ENCODE measurements at places on chromosomes 3 and 15.

- no peak for DNase-seq
Measured at GRCh38 chr15:93305306-93305705, 216.3 kb upstream of the RGMA start.

- peak; percentile 20 for DNase-seq
Measured at GRCh38 chr15:92097474-92098178, 244.1 kb downstream of the SLCO3A1 start.

DNA sequence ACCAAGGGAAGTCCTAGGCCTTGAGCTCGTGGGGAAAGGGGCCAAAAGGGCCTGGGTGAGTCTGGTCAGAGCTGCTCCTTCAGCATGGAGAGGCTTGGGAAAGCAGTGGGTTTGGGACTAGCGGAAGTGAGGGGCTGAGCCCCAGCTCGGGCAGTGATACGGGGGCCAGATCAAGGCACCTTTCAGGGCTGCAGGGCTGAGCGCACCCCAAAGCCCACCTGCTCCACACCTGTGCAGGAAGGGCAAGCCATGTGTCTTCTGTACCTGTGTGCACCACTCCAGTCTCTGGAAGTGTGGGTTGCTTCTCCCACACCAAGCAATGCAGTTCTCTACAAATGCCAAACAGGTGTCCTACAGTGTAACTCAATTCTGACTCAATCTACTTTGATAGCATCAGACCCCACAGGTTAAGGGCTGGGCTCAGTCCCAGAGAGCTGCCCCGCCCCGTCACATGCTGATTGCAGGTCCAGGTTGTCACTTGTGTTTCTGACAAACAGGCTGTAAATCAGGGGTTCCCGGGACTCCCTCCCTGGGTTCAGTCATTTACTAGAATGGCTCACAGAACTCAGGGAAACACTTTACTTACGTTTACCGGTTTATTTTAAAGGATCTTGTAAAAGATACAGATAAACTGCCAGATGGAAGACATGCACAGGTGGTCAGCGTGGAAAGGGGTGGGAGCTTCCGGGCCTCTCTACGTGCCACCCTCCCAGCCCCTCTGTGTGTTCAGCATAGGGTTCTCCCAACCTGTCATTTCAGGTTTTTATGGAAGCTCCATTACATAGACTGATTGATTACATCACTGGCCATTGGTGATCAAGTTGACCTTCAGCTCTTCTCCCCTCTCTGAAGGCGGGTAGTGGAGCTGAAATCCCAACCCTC is 28.8 kb upstream of the KLF13 start:
- DNase-seq: no peak

DNA sequence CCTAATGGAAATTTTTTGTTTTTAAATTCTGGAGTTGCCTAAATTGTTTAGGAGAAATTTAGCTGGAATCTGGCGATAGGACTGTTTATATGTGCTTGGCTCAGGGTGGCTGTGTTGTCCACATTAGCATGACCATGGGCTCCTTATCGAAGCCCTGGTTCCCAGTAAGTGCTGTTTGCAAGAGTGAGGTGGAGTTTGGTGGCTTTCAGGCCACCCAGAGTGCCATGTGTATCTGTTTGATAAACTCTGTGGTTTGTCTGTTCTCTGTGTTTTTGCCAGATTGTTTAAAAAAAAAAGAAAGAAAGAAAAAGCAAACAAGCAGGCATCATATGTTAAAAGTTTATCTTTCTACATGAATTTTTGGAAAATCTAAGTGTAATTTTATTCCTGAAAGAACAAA is 51.5 kb downstream of the PLCL2 start:
- DNase-seq: no peak

DNA sequence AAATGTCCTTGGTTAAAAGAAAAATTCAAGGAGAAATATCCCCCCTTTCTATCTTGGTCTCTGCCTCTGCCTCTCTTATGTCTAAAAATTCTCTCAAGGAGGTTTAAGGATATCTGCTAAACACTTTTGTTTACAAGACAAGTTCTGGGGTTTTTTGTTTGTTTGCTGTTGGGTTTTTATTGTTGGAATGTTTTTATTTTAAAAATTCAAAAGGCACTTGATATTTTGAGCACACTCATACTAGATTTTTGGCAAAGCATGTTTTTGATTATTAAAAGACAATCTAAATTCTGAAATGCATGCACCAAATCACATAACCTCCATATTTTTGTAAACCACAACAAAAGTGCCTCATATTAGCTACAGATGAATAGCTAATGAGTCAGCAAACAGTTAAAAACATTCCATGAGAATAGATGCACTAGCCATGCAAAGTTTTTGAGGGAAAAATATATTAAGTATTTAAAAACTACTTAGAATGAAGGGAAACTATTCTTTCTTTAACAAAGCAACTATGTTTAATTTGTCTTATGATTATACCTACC is 84.6 kb downstream of the ZBTB20 start:
- no peak for DNase-seq

GRCh38 chr3:121529308-121529707 is 16.5 kb downstream of the POLQ start:
- DNase-seq: no peak

All from effector CD4-positive, alpha-beta T cell (primary cell).